ENCODE measurements at places on chromosomes 11 and 22.

DNA sequence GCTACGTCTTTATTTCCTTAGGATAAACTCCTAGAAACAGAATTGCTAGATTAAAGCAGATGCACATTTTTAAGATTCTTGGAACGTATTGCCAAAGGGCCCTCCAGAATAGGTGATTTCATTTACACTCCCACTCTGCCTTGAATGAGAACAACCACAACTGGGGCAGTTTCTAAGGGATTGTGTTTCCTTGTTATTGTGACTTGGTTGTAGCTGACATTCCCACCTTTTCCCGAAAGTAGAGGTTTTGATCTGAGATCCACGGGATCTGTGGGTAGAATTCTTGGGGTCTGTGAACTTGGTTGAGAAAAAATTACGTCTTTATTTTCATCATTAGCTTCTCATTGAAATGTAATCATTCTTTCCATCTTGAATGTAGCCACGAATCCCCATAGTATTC, 21.5 kb downstream of the LRRC32 start:
- no peak overlapping the region for H3K4me3 ChIP-seq
- peaks cover 6% of the 10 kb centered on the region for H3K4me1 ChIP-seq
- H3K27ac ChIP-seq, result no peak overlapping the region
- H3K36me3 ChIP-seq, result no peaks in the 10 kb centered on the region

DNA sequence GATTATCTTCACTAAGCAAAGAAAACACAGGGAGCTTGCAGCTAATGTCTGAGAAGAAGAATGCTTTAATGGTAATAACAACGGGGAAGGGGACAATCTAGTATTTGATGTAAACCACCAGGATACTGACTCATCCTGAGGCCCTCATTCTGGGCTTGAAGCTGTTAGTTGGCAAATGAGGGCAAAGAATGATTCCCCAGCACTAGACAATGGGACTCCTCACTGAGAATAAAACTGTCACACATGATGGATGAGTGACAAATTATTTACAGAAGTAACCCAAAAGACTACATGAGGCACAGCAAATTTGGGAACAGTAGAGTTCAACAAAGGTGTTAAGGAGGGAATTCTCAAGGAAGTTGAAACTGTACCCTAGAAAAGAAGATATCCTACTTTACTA, 76.3 kb downstream of the FAM168A start:
- no peaks in the 10 kb centered on the region for H3K36me3 ChIP-seq
- no peaks in the 10 kb centered on the region for H3K4me1 ChIP-seq
- DNase-seq, result no peak
- H3K27ac ChIP-seq, result no peak overlapping the region

DNA sequence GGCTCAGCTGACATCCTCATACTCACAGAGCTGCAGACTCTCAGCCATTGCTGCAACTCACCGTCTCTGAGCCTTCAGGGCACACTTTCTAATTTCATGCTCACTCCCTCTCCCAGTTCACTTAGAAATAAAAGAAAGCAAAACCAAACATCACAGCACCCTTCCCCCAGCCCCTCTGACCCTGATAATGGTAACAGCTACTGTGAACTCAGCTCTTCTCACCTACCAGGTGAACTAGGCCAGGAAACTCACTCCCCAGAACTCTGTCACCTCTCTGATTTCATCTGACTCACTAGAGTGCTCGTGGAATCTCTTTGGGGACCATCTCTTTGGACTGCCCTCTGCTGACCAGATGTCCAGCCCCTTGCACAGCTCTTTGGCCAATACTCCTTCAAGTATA, 14.5 kb upstream of the PARVA start:
- H3K27ac ChIP-seq, result no peak overlapping the region
- H3K36me3 ChIP-seq, result no peaks in the 10 kb centered on the region
- no peaks in the 10 kb centered on the region for H3K27me3 ChIP-seq
- no peak for DNase-seq
- H3K4me1 ChIP-seq, result no peaks in the 10 kb centered on the region

GRCh38 chr11:102452461-102453301, at the start of gene TMEM123:
Gene TMEM123, minus strand, starts transcription at chr11:102452765. Its CDS starts 142 bp downstream, at chr11:102452623.
- DNase-seq, result peak; percentile 85
- H3K4me1 ChIP-seq, result no peaks in the 10 kb centered on the region
- peak within 1 kb of the TSS; percentile 96 for H3K27ac ChIP-seq
- H3K27me3 ChIP-seq, result no peaks in the 10 kb centered on the region
- peak within 1 kb of the TSS; percentile 95 for H3K4me3 ChIP-seq

GRCh38 chr11:81010631-81011030, 1569.8 kb upstream of the TENM4 start:
- H3K4me3 ChIP-seq, result no peak overlapping the region
- H3K27me3 ChIP-seq, result no peaks in the 10 kb centered on the region
- DNase-seq, result no peak
- no peak overlapping the region for H3K27ac ChIP-seq

DNA sequence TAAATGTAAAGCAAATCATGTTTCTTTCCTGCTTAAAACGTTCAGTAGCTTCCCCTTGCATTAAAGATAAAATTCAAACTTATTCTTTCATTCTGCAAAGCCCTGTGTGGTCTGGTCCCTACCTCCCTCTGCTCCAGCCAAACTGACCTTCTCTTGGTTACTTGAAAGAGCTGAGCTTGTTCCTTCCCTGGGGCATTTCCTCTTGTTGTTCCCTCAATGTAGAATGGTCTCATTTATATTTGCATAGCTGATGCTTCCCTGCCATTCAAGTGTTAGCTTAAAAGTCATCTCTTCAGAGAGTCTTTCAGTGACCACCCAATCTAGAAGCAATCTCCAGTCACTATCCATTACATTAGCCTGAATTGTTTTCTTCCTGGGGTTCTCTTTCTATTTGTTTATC, 1618.5 kb upstream of the TENM4 start:
- no peaks in the 10 kb centered on the region for H3K4me1 ChIP-seq
- H3K27ac ChIP-seq, result no peak overlapping the region
- DNase-seq, result no peak
- no peaks in the 10 kb centered on the region for H3K36me3 ChIP-seq
- no peaks in the 10 kb centered on the region for H3K27me3 ChIP-seq

- no peaks in the 10 kb centered on the region for H3K4me1 ChIP-seq
- peaks cover 6% of the 10 kb centered on the region for H3K27me3 ChIP-seq
- H3K36me3 ChIP-seq, result no peaks in the 10 kb centered on the region
- no peak overlapping the region for H3K4me3 ChIP-seq
Measured at GRCh38 chr22:26360169-26360885, 68.7 kb upstream of the ASPHD2 start.

GRCh38 chr22:50508897-50509296, 873 bp downstream of the NCAPH2 start:
- H3K27ac ChIP-seq, result peak overlapping the region; percentile 87
- H3K4me3 ChIP-seq, result peak overlapping the region; percentile 59
- DNase-seq, result no peak
- H3K27me3 ChIP-seq, result no peaks in the 10 kb centered on the region
- H3K4me1 ChIP-seq, result peaks cover 13% of the 10 kb centered on the region

- H3K4me1 ChIP-seq, result no peaks in the 10 kb centered on the region
- H3K27ac ChIP-seq, result no peak overlapping the region
- no peak for DNase-seq
- no peaks in the 10 kb centered on the region for H3K36me3 ChIP-seq
Measured at GRCh38 chr11:442611-443081, 835 bp upstream of the ANO9 start.

- H3K27me3 ChIP-seq, result no peaks in the 10 kb centered on the region
- no peak overlapping the region for H3K27ac ChIP-seq
- no peak for DNase-seq
- peak overlapping the region; percentile 37 for H3K4me3 ChIP-seq
Measured at GRCh38 chr11:45885921-45886721, 670 bp downstream of the MAPK8IP1 start.

DNA sequence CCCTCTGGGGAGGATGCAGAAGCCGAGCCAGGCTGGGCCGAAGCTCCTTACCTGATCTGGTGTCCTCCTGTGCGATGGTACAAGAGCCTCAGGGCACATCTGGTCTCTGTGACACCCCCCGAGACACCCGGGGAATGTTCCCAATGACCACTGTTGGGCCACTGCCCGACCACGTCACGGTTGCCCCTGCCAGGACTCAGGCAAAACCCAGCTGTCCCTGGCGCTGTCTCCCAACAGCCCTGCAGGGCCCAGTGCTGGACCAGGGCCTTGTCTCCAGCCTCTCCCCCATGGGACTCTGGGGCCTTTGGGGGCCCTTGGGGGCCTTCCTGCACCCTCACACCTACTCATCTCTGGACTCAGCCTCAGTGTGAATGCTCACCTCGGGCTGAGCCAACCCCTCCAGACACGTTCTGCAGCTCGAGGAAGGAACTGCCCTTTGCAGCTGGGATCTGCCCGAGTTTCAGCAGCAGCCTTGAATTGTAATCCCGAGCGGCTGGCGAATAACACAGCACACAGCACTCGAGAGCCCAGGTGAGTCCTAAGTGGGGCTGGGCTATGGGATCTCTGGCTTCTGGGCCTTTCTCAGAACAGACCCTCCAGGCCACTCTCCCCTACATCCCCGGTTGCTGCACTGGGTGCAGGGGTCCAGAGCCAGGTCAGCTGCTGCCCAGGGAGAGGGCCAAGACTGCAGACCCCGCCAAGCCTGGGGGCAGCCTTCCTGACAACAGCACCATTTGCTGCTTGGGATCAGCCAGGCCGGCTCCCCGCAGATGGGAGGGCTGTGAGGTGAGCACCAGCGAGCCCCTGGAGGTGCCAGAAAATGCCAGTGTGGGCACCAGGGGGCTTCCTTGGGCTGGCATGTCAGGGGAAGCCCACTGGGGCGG, 39.8 kb downstream of the RTN4R start:
- H3K27me3 ChIP-seq, result no peaks in the 10 kb centered on the region
- H3K27ac ChIP-seq, result no peak overlapping the region
- no peak overlapping the region for H3K4me3 ChIP-seq
- H3K4me1 ChIP-seq, result peaks cover 6% of the 10 kb centered on the region

DNA sequence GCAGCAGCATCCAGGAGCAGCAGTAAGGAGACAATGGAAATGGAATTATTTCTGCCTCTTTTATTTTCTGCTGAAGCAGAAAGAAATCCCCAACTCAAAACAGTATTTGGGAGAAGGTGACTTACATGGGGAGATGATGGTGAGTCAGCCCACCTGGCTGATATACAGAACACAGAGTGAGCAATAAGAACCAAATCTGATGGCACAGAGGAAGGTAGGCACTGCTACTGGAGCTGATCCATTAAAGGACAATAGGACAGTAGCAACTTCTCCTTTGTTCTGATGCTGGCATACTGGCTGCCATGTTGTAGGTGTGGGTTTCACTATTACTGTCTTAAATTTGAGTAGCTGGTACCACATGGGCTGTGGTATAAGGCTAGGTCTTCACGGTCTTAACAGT, 45.2 kb downstream of the CLPB start:
- no peaks in the 10 kb centered on the region for H3K27me3 ChIP-seq
- H3K36me3 ChIP-seq, result no peaks in the 10 kb centered on the region
- no peaks in the 10 kb centered on the region for H3K4me1 ChIP-seq
- no peak overlapping the region for H3K27ac ChIP-seq
- H3K4me3 ChIP-seq, result no peak overlapping the region
- no peak for DNase-seq

DNA sequence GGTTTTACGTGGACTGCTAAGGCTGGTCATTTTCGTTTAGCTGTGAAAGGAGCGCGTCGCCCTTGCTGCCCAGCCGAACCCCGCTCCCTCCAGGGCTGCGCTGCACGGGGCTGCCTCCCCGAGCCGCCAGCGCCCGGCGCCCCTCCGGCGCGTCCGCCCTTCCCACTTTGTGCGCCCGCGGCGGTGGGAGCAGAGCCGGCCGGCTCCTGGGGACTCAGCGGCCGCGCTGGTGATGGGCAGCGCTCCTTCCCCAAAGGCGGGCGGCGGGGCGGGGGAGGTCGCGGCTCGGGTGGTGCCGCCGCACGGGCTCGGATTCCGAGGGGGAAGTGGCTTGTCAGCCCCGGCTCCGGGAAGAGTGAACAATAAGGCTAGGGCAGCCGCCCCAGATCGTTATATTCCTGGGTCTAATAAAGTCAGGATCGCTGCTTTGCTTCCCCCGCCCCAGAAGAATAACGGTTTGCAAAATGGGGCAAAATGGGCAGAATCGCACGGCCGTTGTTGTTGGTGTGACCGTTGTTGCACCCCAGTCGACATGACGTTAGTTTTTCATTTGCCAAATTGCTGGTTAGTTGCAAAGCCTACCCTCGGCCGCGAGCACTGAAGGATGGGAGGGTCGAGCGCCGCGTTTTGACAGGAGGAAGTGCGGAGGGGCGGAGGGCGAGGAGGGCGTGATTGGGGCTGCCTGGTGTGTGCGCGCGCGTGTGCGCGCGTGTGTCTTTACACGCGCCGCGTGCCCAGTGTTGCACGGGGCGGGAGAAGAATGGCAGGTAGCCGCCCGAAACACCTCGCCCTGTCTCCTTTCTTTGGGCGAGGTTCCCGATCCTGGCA, 745 bp downstream of the NCAM1 start:
- H3K4me1 ChIP-seq, result no peaks in the 10 kb centered on the region
- peak; percentile 52 for DNase-seq
- peak overlapping the region; percentile 83 for H3K27ac ChIP-seq

DNA sequence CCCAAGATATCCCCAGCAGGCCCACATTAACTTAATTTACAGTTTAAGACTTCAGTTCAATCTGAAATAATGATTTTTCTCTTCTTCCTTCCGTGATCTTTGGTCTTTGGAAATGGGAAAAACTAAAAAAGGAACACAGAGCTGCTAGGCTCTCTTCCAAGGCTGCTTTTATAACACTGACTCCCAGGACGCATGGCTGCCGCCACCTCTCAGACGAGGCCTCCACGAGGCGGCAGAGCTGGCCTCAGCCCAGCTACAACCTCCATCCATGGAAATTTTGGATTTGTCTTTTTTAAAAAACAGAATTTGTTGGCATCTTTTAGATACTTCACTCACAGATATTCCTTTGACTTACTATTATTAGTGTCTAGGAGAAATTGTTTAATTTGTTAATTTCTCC, 385.5 kb upstream of the SYN3 start:
- H3K4me1 ChIP-seq, result no peaks in the 10 kb centered on the region
- DNase-seq, result no peak
- H3K27me3 ChIP-seq, result no peaks in the 10 kb centered on the region
- H3K4me3 ChIP-seq, result no peak overlapping the region
- H3K27ac ChIP-seq, result no peak overlapping the region

DNA sequence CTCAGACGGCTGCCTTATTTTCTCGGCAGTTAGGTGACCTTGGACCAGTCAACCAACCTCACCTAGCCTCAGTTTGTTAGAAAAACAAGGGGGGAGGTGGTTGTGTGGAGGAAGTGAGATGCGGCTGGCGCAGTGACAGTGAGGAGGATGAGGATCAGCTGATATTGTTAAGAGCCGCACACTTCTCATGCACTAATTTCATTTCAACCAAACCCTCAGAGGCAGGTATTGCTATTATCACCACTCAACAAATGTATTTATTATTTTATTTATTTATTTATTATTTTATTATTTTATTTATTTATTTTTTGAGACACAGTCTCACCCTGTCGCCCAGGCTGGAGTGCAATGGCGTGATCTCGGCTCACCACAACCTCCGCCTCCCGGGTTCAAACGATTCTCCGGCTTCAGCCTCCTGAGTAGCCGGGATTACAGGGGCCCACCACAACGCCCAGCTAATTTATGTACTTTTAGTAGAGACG, 2.1 kb downstream of the LGALS1 start:
- H3K4me3 ChIP-seq, result peak overlapping the region; percentile 68
- H3K27ac ChIP-seq, result peak overlapping the region; percentile 93

DNA sequence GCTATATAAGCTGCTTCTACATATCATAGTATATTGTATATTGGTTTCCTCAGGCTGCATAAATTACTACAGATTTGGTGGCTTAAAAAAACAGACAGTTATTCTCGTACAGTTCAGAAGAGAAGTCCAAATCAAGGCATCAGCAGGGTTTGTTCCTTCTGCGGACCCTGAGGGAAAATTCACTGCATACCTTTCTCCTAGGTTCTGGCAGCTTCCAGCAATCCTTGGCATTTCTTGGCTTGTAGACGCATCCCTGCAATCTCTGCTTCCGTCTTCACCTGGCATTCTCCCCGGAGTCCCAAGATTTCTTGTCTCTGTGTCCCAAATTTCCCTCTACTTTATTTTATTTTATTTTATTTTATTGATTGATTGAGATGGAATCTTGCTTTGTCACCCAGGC, 142.8 kb downstream of the COMMD9 start:
- no peak overlapping the region for H3K27ac ChIP-seq
- no peak for DNase-seq
- H3K36me3 ChIP-seq, result no peaks in the 10 kb centered on the region
- H3K4me1 ChIP-seq, result no peaks in the 10 kb centered on the region

Data from uterus (tissue), 4 donors.